ENCODE measurements at places on chromosomes 7 and 10. TPM values are rescaled to one million over a fixed set of nuclear protein-coding genes. Genes with fewer than 3 reads are reported as not detected.

Gene CLDN4
- total RNA-seq, result not detected

DNA sequence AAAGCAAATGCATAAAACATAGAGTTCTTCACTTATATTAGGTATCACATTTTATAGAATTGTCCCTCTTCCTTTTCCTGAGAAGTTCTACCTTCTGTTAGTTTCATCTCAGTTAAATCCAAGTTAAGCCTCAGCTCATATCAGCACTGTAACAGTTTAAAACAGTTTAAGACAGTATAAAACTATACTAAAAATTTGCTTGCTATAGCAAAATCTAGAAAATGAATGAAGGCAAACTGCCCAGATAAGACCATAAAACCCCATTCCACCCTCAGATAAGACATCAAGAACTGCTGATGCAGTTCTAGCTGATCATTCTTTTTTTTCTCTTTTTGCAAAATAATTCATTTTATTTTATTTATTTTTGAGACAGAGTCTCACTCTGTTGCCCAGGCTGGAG is 177.2 kb downstream of the RNF133 start:
- H3K4me3 ChIP-seq, result no peak overlapping the region
- DNase-seq, result no peak
- no peaks in the 10 kb centered on the region for H3K27me3 ChIP-seq
- no peaks in the 10 kb centered on the region for H3K4me1 ChIP-seq
- H3K27ac ChIP-seq, result no peak overlapping the region

Gene OR2A42
- not detected for total RNA-seq

GRCh38 chr7:73740771-73741170 is 2.2 kb upstream of the ABHD11 start:
- DNase-seq, result no peak
- no peak overlapping the region for H3K27ac ChIP-seq
- H3K27me3 ChIP-seq, result no peaks in the 10 kb centered on the region
- no peak overlapping the region for H3K4me3 ChIP-seq

GRCh38 chr10:5895804-5896203 is 5.8 kb downstream of the FBH1 start:
- no peaks in the 10 kb centered on the region for H3K36me3 ChIP-seq
- no peak overlapping the region for H3K4me3 ChIP-seq
- peaks cover 48% of the 10 kb centered on the region for H3K4me1 ChIP-seq
- peak overlapping the region; percentile 67 for H3K27ac ChIP-seq

Gene LRRD1
- not detected for total RNA-seq

DNA sequence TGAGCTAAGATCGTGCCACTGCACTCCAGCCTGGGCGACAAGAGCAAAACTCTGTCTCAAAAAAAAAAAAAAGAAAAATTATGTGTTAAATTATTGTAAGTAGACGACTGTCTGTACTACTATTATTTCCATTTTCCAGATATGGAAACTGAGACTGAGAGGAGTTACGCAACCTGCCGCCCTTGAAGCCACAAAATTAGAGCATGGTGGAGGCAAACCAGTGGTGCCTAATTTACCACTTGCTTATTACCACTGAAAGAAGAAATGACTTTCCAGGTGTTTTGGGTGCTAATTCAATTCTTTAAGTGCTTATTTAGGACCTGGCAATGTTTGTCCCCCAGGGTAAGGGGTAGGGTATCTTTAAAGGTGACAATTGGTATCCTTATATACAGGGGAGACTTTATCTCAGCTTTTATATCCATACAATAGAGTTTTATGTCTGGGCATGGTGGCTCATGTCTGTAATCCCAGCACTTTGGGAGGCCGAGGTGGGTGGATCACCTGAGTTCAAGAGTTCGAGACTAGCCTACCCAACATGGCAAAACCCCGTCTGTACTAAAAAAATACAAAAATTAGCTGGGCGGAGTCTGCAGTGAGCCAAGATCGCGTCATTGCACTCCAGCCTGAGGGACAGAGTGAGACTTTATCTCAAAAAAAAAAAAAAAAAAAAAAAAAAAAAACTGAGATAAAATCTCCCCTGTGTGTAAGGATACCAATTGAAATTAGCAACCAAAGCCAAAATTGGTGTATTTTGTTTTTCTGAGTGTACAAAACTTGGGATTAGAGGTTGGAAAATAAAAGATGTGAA is 16.6 kb upstream of the CAMK1D start:
- H3K36me3 ChIP-seq, result no peaks in the 10 kb centered on the region
- peaks cover 12% of the 10 kb centered on the region for H3K4me1 ChIP-seq
- H3K4me3 ChIP-seq, result no peak overlapping the region
- no peak for DNase-seq
- no peak overlapping the region for H3K27ac ChIP-seq

All from spleen (tissue), 13 donors.